ENCODE measurements at places on chromosomes 1 and 21.
A peak's percentile ranks its signal among the peaks of the same experiment; 100 is the strongest.

GRCh38 chr1:93972341-93972740 is 63.1 kb upstream of the GCLM start:
- DNase-seq, result no peak

GRCh38 chr1:121522061-121522759 is 337.4 kb downstream of the SRGAP2C start:
- no peak for DNase-seq

DNA sequence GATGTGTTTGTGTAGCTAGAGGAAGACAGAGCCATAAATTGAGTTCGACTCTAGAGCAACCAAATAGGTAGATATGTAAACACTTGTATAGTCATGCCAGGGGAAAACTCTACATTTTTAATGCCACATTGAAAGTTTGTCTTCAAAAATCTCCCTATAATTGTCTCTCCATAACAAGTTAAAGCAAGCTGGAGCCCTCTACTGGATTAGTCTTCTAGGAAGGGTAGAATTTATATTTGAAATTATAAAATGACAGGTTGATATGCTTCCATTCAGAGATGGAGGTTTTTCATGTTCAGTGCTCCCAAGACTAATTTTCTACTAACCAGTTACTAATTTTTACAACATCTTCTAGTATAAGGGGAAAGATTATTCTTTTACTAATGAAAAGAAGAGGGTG is 13.1 kb upstream of the COL24A1 start:
- DNase-seq, result no peak

DNA sequence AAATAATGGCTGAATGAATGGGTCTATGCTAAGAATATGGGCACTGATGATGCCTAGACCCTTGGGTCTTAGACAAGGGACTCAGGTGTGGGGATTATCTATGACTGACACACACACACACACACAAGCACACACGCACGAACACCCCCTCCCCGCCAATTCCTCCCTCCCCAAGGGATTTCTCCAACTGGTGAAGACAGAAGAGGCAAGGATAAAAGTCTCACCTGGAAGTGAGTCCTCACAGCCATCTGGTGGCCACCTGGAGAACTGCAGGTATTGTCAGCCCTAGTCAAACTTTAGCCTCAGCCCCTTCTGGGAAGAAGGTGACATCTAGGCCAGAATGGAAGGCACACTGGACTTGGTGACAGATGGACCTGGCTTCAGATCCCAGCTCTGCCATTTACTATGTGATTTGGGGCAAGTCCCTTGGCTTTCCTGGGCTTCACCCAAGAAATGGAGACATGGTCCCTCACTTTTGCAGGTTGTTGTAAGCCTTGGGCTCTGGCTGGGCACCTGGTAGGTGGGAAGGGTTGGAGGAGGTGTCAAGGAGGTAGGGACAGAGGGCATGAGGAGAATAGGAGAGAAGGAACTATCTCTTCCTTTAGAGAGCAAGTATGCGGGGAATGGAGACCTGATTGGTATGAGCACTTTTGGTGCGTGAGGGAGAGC is 4.0 kb upstream of the GPR3 start:
- DNase-seq, result peak; percentile 49

DNA sequence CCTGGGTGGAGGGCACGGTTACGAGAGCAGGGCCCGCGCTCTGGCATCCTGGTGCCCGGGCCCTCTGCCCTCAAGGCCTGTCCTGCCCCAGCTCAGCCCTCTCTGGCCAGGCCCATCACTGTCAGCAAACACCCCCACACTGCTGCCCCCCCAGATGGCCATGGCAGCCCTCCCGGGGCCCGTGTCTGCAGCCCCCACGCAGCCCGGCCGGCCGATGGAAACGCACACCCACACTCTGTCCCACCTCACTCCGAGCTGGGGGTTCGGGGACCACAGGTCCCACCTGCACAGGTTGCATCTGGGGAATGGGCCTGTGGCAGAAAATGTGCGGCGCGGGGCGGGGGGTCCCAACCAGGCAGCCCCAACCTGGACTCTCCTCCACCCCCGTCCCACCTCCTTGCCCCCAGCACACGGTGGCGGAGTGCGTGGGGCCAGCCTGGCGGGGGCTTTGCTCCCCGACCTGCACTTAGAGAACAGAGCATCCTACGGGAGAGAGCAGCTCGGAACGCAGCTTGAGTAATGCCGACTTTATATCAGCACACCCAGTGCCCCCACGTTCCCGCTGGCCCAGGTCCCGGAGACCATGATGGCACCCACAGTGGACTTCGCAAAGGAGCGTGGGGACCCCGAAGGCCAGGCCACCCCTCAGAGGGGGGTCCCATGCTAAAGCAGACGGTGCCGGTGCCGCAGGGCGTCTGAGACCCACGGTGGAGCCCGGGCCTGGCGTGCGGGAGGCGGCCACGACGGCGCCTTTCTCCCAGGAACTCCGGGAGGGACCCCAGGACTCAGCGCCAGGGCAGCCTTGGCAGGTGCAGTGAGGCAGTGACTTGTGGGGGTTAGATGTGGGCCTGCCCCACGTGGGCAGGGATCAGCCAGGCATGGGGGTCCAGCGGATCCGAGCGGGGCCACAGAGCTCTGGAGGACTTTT is 7.5 kb upstream of the RNF223 start:
- no peak for DNase-seq

DNA sequence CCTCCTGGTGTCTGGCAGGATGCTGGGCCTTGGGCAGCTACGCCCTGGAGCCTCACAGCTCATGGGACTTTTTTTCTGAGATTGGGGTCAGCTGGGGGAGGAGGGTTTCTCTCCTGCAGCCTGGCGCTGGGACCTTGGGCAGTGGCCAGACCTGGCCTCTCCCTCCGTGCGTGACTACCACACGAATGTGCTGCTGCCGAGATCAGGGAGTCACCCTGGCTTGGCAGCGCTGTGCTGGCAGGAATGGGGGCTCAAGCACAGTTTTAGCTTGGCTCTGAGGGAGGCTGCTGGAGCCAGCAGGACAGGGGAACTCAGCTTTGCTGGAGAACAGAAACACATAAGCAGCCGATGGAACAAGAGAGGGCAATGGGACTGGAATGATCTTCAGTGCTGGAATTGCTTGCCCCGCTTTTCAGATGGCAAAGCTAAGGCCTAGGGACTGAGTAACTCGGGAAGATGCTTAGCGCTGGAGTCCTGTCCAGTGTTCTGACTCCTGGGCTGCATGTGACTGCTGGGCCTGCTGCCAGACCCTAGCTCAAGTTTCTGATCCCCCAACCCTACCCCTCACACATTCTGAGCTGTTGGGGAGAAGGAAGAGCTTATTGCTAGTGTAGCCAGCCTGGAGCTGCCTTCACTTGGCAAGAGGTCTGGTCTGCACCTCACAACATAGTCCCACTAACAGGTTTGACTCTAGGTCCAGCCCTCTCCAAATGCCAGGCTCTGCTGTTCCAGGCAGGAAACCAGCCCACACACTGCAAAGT is 69.9 kb downstream of the NAV1 start:
- DNase-seq, result no peak

DNA sequence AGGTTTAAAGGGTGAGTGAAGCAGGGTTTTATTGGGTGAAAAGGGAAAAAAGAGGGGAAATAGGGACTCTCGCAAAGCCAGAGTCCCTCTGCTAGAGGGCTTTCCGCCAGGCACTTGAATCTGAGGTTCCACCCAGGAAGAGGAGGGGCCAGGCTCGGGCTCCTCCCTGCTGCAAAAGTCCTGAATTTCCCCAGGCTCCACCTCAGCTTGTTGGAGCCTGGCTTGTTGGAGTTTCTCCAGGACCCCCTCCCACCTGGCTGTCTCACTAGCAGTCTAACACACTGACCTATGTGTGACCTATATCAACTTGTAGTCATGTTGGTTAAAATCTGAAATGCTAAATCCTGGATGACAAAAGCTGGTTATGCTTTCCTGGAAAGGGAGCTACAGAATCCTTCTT is 25.5 kb downstream of the GBP2 start:
- no peak for DNase-seq

GRCh38 chr1:221664253-221664652 is 77.6 kb downstream of the DUSP10 start:
- no peak for DNase-seq

Data from activated naive CD8-positive, alpha-beta T cell treated with anti-CD3 and anti-CD28 coated beads, Interleukin-2, amount 50 U/mL, for 16 hours (primary cell).